ENCODE measurements at places on chromosomes 3 and 15.

DNA sequence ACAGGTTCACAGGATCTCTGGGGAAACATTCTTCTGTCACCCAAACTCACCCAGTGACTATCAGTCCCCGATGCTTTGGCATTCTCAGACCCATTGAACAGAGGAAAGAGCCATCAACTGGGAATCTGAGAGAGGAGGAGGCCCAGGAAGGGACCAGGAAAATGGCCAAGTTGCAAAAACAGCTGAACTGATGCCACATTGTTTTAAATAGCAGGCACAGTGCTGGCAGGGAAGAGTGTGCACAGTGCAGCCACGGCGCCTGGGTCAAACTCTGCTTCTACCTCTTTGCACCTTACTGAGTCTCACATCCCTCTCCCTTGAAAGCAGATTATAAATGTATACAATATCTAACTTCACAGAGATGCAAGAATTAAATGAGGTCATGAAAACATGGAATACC is 66.4 kb downstream of the SRGAP3 start:
- no peak for DNase-seq

GRCh38 chr3:124685481-124685880 is 44.8 kb upstream of the UMPS start:
- DNase-seq, result no peak

GRCh38 chr3:32975891-32976595 is 24.6 kb downstream of the CCR4 start:
- no peak for DNase-seq

DNA sequence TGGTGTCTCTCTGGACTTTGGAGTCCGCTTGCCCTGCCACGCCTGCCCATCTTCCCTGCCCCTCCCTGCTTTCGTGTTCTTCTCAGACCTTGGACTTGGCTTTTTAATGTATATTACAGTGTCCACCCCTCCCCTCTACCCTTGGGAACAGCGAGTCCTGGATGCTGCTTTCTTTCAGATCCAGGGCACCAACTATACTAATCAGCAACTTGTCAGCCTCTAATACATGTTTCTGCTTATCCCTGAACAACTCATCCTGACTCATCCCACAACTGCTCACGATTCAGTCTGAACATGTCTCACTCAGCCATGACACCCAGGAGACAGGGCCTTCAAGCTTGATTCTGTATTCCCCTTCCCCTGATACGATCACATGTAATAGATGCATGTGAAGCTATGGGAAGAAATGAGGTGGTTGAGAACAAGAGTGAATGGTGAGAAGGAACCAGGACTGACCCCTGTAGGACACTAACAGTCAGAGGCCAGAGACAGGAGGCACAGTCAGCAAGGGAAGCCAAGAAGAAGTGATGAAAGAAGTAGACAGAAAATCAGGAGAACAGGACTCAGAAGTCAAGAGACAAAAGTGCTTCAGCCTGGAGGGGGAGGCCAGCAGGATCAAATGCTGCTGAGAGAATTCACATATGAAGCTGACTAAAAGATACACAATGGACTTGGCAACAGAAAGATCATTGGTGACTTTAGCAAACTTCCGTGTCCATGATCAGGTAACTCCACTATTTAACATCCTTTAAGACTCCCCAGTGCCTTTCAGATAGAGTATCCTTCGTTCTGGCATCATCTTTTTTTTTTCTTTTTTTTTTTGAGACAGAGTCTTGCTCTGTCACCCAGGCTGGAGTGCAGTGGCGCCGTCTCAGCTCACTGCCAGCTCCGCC is 35.4 kb downstream of the BCL2L10 start:
- no peak for DNase-seq

DNA sequence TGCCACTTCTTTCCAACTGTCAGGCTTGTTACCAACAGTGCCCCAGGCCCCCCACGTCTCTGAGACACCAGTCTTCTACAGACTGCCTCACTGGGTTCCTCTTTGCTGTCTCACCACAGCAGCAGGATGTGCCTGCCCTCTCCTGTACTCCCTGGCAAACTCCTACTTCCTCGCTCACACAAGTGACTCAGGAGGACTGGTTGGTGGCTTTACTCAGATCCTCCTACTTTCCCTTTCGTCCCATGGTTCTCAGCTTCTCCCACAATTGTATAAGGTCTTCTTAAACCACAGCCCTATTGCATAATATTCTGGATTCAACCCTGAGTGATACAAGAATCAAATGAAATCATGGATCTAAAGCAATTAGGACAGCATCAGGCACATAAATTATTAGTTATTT is 246.6 kb upstream of the PROK2 start:
- DNase-seq, result no peak

DNA sequence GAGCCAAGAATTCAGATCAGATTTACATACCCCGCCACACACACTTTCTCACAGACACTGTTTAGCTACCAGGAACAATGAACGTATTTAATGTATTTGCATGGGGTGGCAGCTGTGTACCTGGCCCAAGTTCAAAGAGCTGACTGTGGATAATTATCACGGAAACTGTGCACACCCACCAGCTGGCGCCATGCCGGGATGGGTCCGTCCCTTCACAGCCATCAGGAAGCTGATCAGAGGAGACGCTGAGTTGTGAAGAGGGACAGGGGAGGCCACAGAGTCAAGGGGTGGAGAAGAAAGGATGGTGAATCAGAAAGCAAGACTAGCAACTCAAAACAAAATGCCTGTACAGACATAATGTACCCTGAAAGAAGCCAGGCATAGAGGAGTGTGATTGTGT is 13.1 kb upstream of the PLA2G4D start:
- peak; percentile 5 for DNase-seq

DNA sequence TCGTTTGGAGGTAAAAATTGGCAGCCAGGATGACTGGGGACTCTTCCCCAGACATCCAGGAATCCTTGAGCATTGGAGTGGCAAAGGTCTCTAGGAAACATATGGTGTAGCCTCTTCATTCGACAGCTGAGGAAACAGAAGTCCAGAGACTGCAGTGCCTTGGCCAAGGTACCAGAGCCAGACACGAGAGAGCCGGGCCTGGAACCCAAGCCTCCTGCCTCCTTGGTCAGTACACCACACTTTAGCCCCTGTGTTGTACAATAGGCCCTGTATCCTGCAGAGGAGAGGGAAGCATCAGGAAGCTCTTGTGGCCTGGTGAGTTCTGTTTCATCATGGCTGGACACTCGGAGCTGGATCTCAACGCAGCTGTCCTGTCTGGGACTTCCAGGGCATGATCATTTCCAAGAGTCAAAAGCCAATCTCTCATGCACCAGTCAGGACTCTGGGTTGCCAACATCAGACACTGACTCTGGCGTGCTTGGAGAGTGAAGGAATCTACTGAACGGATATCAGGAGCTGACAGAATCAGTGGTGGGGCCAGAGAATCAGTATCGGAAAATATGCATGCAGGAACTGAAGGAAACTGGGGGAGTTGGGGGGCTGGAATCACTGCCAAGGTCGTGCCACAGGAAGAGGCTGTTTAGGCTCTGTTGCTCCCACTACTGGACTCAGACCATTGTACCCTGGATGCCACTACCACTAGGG is 6.4 kb upstream of the MINAR1 start:
- no peak for DNase-seq

- no peak for DNase-seq
Observed at GRCh38 chr15:101342056-101342455, 47.0 kb upstream of the SNRPA1 start.

- no peak for DNase-seq
Observed at GRCh38 chr3:96354742-96355141, 459.7 kb upstream of the EPHA6 start.

GRCh38 chr3:48248095-48248850 is 7.4 kb downstream of the ZNF589 start:
- no peak for DNase-seq

GRCh38 chr3:67853520-67853919 is 199.1 kb upstream of the SUCLG2 start:
- DNase-seq, result no peak

DNA sequence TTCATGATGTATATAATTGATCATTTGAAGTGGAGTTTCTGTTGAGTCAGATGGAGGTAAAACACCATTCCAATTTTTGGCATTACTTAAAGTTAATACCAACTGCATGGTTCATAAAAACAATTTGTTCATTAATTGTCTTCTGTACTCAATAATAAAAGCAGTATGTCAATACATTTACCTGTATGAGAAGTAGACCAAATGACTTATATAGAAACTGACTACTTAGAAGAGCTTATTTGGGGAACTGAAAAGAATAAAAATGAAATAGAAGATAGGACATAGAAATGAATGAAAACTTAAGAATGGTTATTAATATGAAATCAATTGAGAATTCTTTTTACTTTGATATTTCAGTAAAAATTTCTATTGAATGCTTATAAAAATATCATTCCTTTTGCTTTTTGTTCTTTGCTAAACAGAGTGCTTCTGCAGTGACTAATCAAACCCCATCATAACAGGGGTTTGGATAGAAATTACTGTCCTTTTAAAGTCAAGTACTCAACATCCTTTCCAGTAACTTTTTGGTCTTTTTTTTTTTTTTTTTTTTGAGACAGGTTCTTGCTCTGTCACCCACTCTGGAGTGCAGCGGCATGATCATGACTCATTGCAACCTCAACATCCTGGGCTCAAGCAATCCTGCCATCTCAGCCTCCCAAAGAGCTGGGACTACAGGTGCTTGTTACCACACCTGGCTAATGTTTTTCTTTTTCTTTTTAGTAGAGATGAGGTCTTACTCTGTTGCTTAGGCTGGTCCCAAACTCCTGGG is 6.5 kb upstream of the CRYBG3 start:
- no peak for DNase-seq

GRCh38 chr15:63340353-63340752 is 41.3 kb downstream of the CA12 start:
- no peak for DNase-seq

- no peak for DNase-seq
Observed at GRCh38 chr15:35095941-35096340, 10.8 kb upstream of the NANOGP8 start.

DNA sequence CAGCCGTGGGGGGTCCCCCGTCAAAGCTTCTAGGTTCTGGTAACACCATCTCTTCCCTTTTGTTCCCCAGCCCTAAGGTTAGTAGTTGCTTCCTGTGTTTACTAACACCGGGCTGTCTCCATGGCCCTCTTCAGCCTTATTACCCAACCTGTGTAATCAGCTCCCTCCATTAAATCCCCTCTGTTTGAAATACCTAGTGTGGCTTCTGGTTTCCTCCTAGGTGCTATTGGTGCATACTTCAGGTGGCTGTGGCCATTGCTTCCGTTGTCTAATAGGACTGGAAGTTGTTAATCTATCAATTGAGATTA is 35.3 kb downstream of the MOBP start:
- DNase-seq, result no peak

DNA sequence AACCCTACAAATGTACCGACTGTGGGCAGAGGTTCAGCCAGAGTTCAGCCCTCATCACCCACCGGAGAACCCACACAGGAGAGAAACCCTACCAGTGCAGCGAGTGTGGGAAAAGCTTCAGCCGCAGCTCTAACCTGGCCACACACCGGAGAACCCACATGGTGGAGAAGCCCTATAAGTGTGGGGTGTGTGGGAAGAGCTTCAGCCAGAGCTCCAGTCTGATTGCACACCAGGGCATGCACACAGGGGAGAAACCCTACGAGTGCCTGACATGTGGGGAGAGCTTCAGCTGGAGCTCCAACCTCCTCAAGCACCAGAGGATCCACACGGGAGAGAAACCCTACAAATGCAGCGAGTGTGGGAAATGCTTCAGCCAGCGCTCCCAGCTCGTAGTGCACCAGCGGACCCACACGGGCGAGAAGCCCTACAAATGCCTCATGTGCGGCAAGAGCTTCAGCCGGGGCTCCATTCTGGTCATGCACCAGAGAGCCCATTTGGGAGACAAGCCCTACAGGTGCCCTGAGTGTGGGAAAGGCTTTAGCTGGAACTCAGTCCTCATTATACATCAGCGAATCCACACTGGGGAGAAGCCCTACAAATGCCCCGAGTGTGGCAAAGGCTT is 20.7 kb downstream of the ZSCAN2 start:
- no peak for DNase-seq

- DNase-seq, result no peak
Observed at GRCh38 chr15:81023483-81024264, 23.0 kb downstream of the TLNRD1 start.

GRCh38 chr3:196640297-196641018 is 964 bp downstream of the NRROS start:
- no peak for DNase-seq

DNA sequence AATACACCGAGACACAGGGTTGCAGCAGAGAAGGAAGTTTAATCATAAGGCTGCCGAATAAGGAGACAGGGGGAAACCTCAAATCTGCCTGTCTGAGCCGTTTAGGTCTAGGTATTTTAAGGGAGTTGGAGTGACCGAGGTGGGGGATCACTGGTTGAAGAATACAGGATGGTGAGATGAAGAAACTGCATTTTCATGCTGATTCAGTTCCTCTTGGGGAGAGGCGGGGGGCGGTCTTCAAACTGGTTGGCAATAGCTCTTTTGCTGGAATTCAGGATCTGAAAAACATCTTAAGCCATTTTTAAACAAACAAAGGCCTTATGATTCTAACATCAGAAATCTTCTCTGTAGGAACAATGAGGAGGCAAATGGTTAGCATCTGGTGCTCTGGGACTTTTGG is 699.5 kb upstream of the CFAP20DC start:
- DNase-seq, result no peak

- DNase-seq, result no peak
Observed at GRCh38 chr15:41801850-41802455, 25.9 kb upstream of the JMJD7 start.

DNA sequence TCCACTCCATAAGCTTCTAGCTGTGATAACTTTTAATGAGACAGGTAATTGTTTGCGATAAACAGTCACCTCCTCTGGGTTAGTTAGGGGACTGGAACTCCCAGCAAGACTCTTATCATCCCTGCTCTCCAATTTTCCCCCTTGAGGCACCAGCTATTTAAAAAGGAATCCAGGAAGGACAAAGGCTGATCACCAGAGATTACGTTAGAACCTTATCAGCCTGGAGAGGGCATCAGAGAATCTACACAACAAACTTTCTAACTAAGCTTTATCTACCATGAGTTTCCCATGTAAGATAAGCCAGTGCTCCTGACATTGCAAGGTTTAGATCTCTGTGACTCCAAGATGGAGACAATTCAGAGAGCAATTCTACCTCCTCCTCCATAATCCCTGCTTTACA is 31.3 kb downstream of the GPR176 start:
- DNase-seq, result no peak

- DNase-seq, result no peak
Observed at GRCh38 chr15:89784686-89784960, 8.5 kb downstream of the MESP2 start.

GRCh38 chr3:13308380-13308801 is 111.7 kb downstream of the NUP210 start:
- no peak for DNase-seq

Measured in NCI-H2227 treated with DMSO at 0.1 percent for 48 hours (cell line).